ENCODE measurements at places on chromosomes 6 and 20.

- H3K27ac ChIP-seq = peak within 1 kb of the TSS; percentile 88
- H3K36me3 ChIP-seq = no peaks in the 10 kb centered on the region
- peak within 1 kb of the TSS; percentile 92 for H3K4me3 ChIP-seq
- DNase-seq = peak; percentile 76
- peaks cover 3% of the 10 kb centered on the region for H3K4me1 ChIP-seq
Observed at GRCh38 chr6:73452107-73452461, at the start of gene CGAS. CGAS (minus strand) TSS chr6:73452297; CDS start chr6:73452181, 116 bp downstream.

DNA sequence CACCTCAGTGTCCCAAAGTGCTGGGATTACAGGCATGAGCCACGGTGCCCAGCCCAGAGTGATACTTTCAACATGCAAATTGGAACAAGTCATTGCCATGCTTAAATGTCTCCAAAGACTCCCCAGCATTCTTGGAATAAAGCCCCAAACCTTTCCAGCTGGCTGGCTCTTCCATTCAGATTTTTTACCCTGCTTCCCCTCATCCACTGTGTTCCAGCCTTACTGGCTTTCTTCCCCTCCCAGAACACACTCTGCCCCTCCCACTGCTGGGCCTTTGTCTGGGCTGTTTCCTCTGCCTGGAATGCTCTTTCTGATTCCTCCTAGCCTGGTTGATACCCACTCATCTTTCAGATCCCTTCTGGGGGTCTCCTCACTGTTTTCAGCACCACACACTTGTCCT lies 40.1 kb upstream of the NNAT start:
- H3K27ac ChIP-seq = no peak overlapping the region
- no peaks in the 10 kb centered on the region for H3K4me1 ChIP-seq
- H3K27me3 ChIP-seq = peaks cover 6% of the 10 kb centered on the region
- no peaks in the 10 kb centered on the region for H3K36me3 ChIP-seq
- no peak overlapping the region for H3K4me3 ChIP-seq
- no peak for DNase-seq

DNA sequence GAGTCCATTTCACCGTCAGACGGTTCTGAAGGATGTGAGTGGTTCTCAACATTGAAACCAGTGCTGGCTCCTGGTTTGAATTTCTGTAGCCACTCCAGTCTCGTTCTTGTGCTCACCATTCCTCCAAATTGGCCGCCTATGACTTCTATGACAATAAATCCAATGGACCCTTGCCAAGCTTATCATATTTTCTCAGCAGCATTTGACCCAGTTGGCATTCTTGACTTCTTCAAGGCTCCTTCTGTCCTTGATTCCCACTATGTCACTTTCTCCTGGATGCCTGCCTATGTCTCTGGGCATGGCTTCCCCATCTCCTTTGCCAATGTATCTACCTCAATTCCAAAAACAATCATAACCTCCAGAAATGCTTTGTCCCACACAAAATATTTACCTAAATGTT lies 756.0 kb upstream of the NRSN1 start:
- H3K4me3 ChIP-seq = no peak overlapping the region
- no peak for DNase-seq
- no peaks in the 10 kb centered on the region for H3K36me3 ChIP-seq
- no peaks in the 10 kb centered on the region for H3K27me3 ChIP-seq
- no peaks in the 10 kb centered on the region for H3K4me1 ChIP-seq

DNA sequence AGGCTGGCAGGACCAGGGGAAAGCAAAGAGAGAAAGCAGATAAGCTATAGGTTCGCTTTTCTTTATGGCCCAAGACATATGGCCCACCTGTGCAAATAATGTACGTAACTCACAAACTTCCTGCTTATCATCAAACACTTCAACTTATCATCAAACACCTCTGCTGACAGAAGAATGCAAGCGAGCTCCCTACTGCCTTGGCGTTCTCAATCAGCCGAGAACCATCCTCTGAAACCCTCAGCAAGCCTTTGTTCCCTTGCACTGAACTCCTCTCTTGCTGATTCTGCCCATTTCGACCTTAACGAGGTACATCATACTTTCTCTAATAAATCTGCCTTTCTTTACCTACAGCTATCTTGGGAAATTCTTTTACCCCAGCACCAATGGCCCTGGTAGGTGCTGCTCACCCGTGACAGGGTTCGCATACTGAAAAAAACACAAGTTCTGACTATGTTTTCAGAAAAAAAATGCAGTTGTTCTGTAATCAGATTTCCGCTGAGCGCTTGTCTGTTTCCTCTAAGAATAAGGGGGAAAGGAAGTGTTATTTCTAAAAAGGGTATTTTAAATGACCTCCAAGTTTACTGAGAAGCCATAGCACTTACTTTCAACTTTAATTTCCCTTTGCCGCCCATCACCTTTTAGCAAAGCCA lies 28.3 kb downstream of the SERPINB6 start:
- peak overlapping the region; percentile 24 for H3K27ac ChIP-seq
- no peak for DNase-seq
- H3K27me3 ChIP-seq = no peaks in the 10 kb centered on the region
- H3K36me3 ChIP-seq = no peaks in the 10 kb centered on the region
- no peak overlapping the region for H3K4me3 ChIP-seq
- H3K4me1 ChIP-seq = peaks cover 20% of the 10 kb centered on the region

- H3K27me3 ChIP-seq = no peaks in the 10 kb centered on the region
- H3K36me3 ChIP-seq = no peaks in the 10 kb centered on the region
- DNase-seq = no peak
- no peak overlapping the region for H3K27ac ChIP-seq
- H3K4me3 ChIP-seq = no peak overlapping the region
Observed at GRCh38 chr6:109117346-109118035, 22.2 kb downstream of the CEP57L1 start.

DNA sequence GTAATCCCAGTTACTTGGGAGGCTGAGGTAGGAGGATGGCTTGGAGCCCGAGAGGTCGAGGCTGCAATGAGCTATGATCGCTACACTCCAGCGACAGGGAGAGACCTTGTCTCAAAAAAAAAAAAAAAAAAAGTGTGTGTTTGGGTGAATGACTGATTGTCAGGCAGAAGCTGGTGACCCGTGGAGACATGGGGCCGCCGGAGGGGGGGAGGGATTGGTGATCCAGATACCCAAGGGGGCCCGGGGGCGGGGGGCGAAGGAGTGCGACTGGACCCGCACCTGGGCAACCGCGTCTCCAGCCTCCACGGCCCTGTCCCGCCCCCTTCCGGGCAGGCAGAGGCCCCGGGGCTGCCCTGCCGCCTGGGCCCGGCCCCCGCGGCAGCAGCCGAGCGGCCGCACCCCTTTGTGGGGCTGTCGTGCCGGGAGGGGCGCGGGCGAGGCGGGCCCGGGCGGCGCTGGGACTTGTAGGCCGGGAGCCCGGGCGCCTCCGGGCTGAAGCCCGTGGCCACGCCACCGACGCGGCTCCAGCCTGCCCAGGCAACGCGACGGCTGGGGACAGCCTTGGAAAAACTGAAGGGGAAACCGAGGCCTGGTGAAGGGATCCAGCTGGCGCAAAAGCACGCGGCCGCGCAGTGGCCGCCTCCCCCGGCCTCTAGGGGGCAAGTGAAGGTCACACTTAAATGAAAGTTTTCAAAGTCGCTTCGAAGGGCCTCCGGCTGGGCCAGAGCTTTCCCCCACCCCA lies 2.1 kb upstream of the RBM38 start:
- no peaks in the 10 kb centered on the region for H3K27me3 ChIP-seq
- peak overlapping the region; percentile 30 for H3K4me3 ChIP-seq
- H3K27ac ChIP-seq = peak overlapping the region; percentile 71
- peaks cover 10% of the 10 kb centered on the region for H3K36me3 ChIP-seq
- peak; percentile 38 for DNase-seq

All from effector memory CD4-positive, alpha-beta T cell (primary cell).